ENCODE measurements at places on chromosomes 7 and 10. TPM values are rescaled to one million over a fixed set of nuclear protein-coding genes. Genes with fewer than 3 reads are reported as not detected.

The SLC35G1 gene
- total RNA-seq: 10.3 TPM

The EFCAB10 gene
- total RNA-seq: 0.35 TPM

The PAPOLB gene
- not detected for total RNA-seq

DNA sequence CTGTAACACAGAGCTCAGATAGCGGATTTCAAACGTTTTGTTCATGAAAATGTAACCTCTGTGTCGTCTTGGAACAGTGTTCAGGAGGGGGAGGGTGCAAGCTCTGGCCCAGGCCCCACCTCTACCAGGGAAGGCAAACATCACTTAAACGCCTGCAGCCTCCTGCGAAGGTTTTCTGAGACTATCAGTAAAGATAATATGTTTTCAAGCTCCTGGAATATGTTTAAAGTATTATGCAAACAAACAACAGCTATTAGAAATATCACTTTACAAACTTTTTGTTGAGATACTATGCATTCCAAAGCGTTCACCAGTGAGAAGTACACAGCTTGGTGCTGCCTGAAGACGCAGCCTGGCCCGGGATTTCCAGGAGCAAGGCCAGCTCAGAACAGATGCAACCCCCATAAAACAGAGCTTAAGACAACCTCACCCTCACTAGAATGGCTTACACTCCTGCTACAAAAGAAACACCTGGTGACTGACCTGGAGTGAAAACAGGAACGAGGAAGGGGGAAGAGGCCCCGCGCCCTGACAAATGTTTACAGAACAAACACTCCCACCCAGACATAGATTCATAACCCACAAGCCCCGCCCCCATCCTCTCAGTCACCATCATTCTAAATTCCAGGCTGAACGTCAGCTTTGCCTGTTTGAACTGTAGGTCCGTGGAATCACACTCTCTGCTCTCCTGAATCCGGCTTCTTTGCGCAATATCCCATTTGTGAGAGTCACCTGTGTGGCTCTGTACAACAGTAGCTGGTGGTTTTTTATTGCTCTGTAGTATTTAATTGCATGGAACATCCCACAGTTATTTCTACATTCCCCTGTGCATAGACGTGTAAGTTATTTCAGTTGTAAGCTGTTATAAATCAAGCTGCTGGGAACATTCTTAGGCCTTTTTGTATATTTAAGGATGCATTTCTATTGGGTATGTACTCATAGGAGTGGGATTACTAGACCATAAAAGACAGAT, 155.0 kb downstream of the PTPRN2 start:
- DNase-seq: peak; percentile 61

DNA sequence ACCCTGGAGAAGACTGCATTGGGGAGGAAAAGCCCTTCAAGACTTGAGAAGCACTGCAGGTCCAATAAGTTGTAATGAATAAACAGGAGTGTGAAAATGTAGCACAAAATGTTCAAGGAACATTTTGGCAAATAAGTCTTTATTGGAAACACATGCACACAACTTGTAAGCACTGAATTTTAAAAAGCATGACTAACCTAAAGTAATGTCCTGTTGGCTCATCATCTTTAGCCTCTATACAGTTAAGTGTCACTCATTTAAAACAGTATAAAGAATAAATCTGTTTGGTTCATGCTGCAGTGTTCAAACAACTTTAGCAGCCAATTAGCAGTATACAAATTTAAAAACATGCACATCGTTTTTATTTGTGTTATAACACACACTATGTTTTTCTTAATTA, 108.6 kb downstream of the CDK6 start:
- no peak for DNase-seq

DNA sequence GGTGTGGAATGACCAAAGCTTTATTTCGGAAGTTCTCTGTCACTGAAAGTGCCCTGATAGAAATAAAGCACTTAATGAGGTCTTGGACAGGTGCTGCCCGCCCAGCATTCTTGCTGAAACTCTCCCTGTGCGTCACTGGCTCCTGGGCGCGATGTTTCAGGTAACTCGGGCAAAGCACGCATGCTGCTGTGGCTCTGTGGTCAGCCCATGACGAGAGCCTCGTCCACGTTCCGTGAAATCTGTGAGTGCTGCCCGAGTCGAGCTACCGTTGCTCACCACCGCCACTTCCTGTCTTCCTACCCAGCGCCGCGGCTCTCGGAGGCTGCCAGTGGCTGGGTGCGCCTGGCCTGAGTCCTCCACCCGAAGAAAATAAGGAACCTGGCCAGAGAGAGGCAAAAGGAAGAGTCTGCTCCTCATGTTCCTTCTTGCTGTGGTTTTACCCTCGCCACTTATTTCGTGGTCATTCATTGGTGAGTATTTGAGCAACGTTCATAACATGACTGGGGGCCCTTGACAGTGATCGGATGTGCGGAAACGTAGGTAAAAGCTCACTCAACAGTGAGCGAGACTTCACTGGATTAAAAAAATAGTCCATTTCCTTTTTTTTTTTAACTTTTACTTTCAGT, 95.5 kb downstream of the MAP3K8 start:
- no peak for DNase-seq

- peak; percentile 91 for DNase-seq
Observed at GRCh38 chr10:5595994-5596471, 70.4 kb downstream of the ASB13 start.

GRCh38 chr10:102300278-102300843, 55.0 kb downstream of the GBF1 start:
- DNase-seq: peak; percentile 97

DNA sequence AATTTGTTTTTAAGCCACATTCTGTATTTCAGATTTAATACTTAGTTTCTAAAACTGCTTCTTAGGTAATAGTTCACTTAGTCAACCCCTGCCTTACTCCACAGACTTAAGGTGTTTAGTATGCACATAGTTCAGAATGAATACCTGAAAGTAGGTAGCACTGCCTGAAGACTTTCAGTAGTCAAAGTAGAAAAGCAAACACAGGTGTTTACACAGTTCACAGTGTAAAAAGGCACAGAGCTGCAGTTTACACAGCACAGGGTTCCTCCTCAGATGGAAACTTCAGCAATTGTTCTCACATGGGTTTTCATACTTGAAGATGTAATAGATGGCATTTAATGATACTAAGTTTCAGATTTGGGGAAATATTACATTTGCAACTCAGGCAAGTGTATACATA, 3.1 kb upstream of the PKD1L1 start:
- DNase-seq: no peak

DNA sequence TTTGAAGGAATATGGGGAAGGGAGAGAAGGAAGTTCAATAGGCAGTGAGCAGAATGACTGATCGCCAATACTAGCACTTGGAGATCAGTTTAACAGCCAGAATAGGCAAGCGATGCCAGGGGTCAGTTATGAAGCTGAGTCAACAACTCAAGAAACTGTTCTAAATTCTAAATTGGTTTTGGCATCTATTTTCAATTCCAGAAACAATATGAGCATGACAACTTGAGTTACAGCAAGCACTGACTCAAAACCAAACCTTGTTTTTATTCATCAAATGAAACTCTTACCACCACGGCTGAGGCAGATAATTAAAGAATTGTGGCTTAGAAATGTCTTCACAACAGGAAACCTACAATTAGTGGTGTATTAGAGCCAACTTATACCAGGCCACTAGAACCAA, 180.5 kb upstream of the ASAH2 start:
- peak; percentile 52 for DNase-seq

Measured in renal cortical epithelial cell (primary cell).